ENCODE measurements at places on chromosomes 7 and 10.

DNA sequence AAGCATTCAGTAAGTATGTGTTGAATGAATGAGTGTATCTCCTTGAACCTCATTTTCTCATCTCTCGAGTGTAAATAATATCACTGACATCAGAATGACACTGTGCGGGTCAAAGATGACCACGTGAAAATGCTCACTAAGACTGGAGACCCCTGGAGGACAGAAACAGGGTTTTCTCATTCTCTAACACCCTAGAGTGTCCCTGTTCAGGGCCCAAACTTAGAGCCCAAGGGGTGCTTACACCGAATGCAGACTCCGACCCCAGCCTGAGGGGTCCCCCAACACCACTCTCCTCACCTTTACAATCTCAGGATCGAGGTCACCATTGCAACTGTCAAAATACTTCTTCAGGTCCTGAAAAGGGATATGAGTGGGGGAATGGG is 1.4 kb downstream of the CDK5 start:
- DNase-seq = no peak

DNA sequence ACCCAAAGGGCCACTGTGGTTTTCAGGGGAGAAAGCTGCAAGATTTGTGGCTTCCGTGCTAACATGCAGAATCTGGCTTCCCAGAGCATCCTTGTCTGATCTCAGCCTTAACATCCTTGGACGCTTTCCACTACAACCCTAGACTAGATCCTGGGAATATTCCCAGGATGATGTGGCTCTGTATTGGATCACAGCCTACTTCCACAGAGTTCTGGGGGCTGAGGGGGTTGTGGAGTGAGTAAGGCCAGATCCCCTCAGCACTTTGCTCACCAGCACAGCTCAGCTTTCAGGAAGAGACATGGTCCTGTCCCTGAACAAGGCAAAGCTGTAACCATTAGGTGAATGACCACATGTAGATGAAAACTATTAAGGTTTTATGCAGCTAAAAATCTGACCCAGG is 241.3 kb upstream of the MYO3A start:
- DNase-seq = no peak

GRCh38 chr7:39017369-39017915 is 39.7 kb downstream of the POU6F2 start:
- DNase-seq = peak; percentile 23

- peak; percentile 75 for DNase-seq
Observed at GRCh38 chr10:61836888-61837754, 64.4 kb upstream of the ARID5B start.

- DNase-seq = no peak
Observed at GRCh38 chr7:156652886-156653568, 12.5 kb downstream of the RNF32 start.

GRCh38 chr10:8006274-8006999 is 48.1 kb upstream of the GATA3 start:
- DNase-seq = no peak

DNA sequence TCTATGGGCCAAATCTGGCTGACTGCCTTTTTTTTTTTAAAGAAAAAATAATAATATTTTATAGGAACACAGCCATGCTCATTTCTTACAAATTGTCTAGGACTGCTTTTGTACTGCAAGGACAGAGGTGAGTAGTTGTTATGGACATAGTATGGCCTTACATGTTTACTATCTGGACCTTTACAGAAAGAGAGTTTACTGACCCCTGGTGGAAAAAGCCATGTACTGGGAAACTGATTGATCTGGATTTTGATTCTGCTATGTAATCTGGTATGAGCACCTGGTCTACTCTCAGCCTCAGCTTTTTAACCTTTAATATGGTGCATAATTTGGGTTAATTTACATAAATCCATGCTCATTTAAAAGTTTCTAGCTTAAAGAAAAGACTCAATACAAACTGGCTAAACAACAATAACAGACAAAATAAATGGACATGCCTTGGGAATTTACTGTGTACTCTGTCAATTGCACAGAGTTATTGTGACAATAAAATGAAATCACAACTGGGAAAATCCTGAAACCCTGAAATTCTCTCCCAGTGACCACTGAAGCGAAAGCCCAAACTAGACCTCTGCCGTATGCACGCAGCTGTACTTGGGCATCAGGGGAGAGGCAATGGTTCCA is 260.7 kb downstream of the BMPER start:
- DNase-seq = peak; percentile 49

Measured in astrocyte of the hippocampus (primary cell).